ENCODE measurements at places on chromosomes 11 and 22.
A peak's percentile ranks its signal among the peaks of the same experiment; 100 is the strongest.

DNA sequence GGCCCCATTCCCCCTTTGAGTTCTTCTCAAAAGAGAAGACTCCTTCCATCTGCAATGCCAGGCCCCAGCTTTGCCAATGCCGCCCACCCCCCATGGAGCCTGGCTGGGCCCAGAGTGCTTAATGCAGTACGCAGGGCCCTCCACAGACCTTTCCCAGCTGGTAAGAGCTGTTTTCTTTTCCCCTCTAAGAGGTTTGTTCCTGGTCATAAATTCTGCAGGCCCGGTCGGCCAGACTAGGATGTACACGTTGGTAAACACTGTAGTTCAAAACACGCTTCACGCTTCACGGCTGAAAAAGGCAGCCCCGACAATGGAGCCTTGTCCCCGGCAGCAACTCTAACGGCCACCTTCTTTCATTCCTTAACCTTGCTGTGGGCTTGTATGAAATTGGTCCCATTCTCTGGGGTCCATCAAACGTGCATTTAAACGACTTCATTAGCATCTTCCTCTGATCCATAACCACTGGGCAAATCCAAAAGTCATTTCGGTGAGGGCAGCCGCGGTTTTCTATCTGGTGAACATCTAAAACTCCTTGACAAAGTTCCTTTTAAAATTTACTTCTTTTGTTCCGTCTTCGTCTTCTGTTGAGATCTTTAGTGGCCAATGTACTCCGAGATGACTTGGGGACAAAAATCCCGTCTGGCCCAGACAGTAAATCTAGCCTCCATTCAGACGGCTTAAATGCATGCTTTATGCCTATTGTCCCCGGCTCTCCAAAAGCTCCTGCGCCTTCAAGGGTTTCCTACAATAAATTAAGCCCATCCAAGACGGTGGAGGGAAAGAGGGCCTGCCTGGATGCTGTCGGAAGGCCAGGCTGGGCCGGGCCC is 60.0 kb upstream of the MYEOV start:
- peak; percentile 33 for DNase-seq

GRCh38 chr11:117959438-117960149 is 26.6 kb upstream of the IL10RA start:
- DNase-seq: no peak

DNA sequence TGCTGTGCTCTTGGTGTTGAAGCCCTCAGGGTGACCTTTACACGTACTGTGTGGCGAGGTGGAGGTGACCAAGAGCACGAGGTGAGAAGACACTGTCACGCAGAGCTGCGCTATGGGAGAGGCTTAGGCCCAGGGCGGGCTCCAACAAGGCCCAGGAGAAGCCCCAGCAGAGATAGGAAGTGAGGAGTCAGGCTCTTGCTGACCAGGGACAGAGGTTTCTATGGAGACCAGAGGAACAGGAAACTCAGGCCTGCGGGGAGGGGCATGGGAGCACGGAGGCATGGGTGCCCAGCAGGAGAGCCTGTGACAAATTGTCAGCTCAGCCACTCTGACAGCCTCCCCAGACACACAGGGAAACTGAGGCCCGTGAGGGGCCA is 15.8 kb downstream of the DGKZ start:
- DNase-seq: no peak

GRCh38 chr22:45064313-45065278 is 54.8 kb upstream of the PHF21B start:
- DNase-seq: no peak

- DNase-seq: no peak
Measured at GRCh38 chr11:9527481-9528135, 45.9 kb upstream of the WEE1 start.

DNA sequence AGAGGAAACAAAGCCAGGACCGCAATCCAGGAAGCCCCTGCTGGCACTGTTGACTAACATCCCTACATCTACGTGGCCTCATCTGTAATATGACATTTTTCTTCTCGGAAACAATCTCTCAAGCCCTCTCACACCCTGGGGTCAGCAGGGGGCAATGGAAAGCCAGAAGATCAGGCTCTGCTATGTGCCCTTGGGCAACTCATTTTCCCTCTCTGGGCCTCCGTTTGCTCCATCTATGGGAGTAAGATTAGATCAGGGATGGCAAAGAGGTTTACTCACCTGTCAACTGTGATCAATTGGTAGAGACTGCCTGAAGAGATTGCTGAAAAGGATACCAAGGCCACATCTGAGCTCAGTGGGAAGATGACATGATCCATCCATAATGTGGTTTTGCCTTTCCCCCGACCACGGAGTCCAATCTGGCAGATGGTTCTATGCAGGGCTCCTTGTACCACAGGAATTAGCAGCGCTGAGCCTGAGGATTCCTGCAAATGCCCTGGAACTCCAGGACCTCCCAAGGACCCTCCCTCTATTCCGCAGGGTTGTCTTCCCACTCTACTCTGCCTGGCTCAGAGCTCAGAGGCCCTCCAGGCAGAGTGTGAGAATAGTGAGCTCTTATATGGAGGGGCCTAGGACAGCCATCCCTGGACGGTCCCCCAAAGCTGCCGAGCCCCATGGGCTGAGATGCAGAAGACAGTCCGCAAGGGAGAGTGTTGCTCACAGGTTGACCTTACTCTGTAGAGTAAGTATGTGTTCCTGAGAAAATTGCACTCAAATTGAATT is 66.1 kb downstream of the CHST1 start:
- no peak for DNase-seq

- DNase-seq: no peak
Measured at GRCh38 chr22:19779011-19779421, 18.4 kb downstream of the TBX1 start.

DNA sequence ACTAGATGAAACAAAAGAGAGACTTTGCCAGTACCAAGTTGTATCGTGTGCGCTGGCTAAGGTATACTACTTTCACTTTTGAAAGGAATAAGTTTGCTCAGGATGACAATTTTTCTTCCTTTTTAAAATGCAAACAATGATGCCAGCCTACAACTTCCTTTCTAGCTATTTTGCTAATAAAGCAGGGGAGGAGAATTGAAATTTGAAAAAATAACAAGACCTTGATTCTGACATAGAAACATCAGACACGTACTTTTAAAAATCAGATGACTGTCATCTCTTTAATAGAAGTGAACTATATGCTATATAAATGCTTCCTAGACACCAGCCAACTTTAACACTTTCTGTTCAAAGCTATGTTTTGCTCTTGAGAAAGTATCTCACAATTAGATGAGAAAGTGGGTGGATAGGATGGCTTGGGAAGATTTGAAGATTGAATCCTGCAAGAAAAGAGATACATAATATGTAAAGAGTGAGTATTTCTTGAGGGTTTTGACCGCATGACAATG is 41.7 kb upstream of the BLID start:
- no peak for DNase-seq

GRCh38 chr11:35107861-35108260 is 31.1 kb upstream of the CD44 start:
- DNase-seq: no peak

DNA sequence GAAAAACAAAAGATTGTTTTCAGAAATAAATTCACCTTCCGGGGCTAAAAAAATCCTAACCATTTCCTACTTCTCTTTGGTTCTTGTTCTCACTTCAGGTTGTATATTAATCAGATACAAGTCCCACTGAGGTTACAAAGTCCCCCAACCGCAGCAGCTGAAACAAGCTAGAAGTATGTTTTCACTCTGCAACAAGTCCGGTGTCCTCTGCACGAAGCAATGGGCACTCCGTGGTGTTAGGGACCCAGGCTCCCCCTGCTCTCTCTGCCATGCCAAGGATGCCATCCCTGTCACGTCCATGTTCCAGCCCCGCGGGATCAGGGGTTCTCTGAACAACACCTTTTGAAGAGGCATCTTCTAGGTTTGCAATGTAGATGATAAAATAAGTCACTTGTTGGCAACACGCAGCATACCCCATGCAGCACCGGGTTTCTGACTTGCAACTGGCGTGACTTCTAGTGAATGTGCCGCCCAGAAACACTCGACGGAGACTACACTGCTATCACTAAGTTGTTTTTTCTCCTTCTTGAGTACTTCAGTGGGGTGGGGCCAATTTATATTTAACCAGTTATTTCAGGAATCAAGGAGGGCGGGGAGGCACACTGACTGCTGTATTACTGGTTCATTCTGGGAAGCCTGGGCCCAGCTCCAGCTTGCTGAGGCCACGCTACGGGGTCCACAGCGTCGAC is 25.4 kb upstream of the GSTP1 start:
- DNase-seq: no peak

- no peak for DNase-seq
Measured at GRCh38 chr11:8250981-8251615, 12.6 kb downstream of the LMO1 start.

DNA sequence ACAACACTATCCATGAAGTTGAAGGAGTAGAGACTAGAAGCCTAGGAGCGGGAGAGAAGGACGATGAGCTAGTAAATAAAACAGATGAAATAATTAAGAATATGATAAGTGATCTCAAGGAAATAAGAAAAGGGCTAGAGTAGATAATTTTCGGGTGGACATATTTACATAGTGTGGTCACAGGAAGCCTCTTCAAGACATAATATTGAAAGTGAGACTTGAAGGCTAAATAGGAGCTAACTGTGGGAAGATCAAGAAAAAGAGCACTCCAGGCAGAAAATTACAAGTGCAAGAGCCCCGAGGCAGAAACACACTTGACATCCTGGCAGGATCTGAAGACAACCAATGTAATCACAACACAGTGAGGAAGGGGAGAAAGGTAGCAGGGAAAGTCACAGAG is 11.9 kb upstream of the PPFIBP2 start:
- DNase-seq: no peak

DNA sequence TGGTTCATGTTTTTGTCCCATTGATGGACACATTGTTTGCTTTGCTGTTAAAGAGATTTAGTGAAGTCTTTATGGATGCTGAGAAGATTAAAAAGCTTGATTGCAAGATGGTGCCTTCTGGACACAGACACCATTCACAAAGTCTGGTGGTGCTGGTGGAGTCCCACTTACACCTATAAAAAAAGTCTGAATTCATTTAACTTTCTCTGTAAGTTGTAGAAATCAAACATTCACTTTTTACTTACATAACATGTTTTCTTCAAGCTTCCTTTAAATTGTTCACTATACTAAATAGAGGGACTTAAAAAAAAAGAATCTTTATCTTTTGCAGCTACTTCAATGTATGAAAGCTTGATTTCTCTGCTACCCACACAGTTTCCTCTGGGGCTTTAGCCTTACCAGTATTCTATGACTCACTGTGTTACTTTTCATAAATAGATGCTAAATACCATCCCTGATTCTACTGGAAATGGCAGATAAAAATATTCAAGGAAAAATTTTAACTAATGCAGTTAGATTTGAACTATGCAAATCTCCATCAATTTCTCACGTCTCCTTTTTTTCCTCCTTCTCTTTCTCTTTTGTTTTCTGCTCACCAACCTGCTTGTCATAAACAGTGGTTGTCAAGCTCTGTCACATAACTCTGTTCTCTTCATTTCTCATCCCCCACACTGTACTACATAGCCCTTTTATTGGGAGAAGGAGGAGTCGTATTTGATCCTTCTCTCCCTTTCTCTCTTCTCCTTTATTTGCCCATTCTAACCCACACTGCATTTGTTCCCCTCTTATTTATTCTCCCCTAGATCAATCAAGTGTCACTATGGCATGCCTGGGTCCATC is 89.7 kb downstream of the FAM76B start:
- no peak for DNase-seq

DNA sequence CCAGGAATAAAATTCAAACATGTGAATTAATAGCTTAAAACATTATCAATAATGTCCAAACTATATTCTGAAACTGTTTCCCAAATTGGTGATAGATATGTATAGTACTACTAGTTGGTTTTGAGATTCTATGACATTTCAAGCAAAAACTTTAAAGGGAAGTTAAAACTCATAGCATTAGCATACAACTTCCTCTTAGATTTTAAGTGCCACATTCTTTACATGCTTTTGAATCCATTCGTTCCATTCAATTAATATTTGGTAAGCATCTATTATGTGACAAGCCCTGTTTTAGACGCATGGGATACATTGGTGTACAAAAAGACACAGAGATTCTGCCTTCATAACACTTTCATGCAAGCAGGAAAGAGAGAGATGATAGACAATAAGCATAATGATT is 8.9 kb downstream of the PATL1 start:
- no peak for DNase-seq

GRCh38 chr11:119087123-119087522 is 2.4 kb downstream of the HMBS start:
- no peak for DNase-seq

DNA sequence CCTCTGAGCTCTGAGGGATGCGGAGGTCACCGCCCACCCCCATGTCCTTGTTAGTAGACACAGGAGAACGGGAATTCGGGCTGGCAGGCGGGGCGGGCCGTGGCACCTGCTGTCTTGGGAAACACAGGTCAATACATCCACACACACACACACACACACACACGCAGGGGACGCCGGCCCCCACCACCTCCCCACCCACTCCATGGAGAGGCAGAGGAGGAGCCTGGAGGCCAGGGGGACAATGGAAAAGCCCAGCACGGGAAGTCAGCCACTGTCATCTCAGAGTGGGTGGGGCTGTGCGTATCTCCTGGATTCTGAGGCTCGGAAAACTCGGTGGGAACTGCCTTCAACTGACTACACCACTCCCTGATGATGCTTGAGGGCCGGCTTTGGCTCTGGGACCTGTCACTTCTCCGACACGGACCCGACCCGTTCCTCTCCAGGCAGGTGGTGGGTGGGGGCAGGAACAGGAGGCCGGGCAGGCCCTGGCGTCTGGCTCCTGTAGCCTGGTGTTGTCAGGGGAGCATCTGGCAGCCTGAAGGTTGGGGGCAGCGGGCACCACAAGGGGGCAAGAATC is 18.5 kb upstream of the TMEM184B start:
- DNase-seq: peak; percentile 25

DNA sequence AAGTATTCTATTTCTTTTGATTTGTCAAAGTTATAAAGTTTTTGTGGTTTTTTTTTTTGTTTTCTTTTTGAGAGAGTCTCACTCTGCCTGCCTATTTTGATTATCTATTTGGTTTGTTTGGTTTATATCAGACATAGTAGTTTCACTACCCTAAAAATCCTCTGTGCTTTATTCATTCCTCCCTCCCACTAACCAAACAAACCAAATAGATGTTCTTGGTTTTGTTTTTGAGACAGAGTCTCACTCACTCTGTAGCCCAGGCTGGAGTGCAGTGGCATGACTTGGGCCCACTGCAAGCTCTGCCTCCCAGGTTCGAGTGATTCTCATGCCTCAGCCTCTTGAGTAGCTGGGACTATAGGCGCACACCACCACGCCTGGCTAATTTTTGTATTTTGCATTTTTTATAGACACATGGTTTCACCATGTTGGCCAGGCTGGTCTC is 67.9 kb downstream of the ENTHD1 start:
- no peak for DNase-seq
